Stimulated activated CD8-positive, alpha-beta memory T cell treated with anti-CD3 and anti-CD28 coated beads, Interleukin-15, amount 100 ng/mL, for 24 hours (primary cell): ENCODE measurements at places on chromosomes 13 and 19.

DNA sequence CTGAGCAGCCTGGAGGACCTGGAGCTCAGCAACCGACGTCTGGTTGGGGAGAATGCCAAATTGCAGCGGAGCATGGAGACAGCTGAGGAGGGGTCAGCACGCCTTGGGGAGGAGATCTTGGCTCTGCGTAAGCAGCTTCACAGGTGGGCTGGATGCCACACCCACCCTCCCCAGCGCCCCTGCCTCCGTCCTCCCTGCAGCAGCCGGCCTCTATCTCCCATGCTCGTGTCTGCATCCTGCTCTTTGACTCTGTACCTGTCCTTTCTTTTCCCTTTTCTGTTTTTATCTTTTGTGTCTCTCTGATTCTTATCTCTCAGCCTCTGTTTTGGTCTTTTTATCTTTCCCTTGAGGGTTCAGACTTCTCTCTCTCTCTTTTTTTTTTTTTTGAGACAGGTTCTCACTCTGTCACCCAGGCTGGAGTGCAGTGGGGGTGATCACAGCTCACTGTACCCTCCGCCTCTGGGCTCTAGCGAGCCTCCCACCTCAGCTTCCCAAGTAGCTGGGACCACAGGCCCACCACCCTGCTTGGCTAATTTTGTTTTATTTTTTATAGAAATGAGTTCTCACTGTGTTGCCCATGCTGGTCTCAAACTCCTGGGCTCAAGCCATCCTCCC is 10.1 kb downstream of the KASH5 start:
- DNase-seq: no peak

DNA sequence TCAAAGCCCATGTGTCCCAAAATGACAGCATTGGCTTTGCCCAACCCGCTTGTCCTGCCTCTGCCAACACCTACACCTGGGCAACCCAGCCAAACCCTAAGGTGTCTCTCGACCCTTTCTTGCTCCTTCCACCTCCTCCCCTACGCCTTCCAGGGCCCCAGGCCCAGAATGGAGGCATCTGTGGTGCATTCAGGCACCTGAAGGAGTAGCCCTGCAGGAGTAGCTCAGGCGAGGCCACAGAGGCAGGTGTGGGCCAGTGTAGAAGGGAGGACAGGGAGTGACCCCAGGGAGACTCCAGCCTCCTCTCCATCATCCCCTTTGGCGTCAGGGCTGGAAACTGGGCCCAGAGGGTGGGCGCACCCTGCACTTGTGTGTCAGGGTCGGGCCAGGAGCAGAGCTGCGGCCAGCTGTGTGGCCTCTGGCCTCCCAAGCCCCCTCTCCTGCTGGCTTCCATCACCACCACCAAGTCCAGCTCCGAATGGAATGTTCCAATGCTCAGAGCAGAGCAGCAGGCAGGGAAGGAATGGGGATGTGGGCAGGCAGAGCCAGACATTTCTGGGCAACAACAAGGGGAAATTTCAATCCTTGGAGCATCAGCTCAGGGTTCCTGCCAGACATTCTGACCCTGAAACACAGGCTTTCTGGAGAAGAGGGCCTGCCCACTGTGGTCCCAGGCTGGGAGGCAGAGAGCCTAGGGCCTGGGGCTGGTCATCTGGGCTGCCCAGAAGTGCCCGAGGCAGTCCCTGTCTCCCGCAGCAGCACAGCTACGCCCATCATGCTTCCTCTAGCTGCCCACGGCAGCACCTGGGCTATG is 16.4 kb downstream of the PLEKHF1 start:
- no peak for DNase-seq

- DNase-seq: no peak
Observed at GRCh38 chr13:84571264-84571663, 689.0 kb upstream of the SLITRK1 start.

DNA sequence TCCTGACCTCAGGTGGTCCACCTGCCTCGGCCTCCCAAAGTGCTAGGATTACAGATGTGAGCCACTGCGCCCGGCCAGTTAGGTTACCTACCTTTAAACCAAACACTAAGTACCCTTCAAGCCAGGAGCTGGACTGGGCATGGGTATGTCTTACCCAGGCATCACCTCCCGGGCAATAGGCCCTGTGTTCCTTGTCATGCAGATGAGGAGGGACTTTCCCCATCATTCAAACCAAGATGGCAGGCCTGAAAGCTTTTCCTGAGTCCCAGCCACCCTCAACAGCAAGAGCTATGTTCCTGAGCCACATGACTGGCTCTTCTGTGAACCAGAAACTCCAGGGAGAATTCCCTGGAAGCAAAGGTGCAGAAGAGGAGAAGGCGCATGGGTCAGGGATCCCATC is 9.5 kb downstream of the RAB8A start:
- no peak for DNase-seq

GRCh38 chr13:114081761-114082681 is 50.4 kb downstream of the RASA3 start:
- DNase-seq: no peak

GRCh38 chr13:85990397-85990796 is 191.2 kb upstream of the SLITRK6 start:
- no peak for DNase-seq

GRCh38 chr19:1860042-1860775 is 3.2 kb downstream of the KLF16 start:
- no peak for DNase-seq

- DNase-seq: no peak
Observed at GRCh38 chr13:64332048-64332447, 2898.1 kb downstream of the PCDH9 start.

GRCh38 chr13:113598081-113598410 is 13.5 kb downstream of the TFDP1 start:
- no peak for DNase-seq
